ACHN (cell line): ENCODE measurements at places on chromosomes 3 and 15.
A peak's percentile ranks its signal among the peaks of the same experiment; 100 is the strongest.

GRCh38 chr15:81292523-81293001 lies 31.4 kb downstream of the STARD5 start:
- no peak for DNase-seq

DNA sequence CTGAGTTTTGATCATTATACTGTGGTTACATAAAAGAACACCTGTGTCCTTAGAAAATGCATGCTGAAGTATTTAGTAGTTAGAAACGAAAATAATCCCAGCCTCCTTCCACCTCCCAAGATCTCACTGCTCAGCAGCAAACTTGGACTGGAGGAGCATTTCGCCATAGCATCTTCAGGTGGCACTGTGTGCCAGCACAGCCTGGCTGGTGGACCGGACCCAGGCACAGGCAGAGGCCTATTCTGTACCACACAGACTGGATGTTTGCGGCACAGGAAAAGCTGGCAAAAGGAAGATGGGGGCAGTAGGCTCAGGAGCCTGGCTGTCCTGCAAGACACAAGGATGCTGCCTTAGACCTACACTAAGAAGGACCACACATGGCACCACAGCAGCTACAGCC lies 10.2 kb downstream of the STIMATE start:
- no peak for DNase-seq

DNA sequence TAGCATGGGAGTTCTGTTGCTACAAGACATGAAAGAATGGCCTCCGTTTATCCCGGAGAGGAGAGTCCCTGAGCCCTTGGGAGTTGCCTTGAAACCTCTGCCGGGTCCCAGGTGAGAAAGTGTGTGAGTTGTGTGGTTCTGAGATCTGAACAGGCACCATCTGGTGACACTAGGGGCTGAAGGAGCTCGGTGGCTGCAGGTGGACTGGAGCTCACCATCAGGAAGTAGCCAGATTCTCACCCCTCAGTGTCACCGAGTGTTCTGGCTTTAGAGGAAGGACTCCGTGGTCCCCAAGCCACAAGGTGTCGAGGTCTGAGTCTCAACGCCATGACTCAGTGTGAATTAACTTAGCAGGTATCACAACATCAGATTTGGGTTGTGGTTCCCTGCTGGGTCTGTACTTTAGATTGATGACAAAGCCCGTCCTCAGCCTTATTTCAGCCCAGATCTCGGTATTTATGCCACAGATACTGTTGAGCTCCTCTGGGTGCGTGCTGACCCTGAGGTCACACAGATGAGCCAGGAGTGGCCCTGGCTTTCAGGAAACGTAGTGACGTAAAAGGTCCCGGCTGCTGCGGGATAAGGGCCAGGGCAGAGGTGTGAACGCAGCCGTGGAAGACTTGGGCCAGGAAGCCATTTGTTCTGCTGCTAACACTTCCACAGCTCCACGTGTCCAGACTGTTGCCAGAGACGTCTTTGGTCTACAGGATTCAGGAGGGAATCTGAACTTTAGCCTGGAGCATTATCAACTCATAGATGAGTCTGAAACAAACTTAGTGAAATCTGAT lies 54.4 kb downstream of the PGPEP1L start:
- no peak for DNase-seq

DNA sequence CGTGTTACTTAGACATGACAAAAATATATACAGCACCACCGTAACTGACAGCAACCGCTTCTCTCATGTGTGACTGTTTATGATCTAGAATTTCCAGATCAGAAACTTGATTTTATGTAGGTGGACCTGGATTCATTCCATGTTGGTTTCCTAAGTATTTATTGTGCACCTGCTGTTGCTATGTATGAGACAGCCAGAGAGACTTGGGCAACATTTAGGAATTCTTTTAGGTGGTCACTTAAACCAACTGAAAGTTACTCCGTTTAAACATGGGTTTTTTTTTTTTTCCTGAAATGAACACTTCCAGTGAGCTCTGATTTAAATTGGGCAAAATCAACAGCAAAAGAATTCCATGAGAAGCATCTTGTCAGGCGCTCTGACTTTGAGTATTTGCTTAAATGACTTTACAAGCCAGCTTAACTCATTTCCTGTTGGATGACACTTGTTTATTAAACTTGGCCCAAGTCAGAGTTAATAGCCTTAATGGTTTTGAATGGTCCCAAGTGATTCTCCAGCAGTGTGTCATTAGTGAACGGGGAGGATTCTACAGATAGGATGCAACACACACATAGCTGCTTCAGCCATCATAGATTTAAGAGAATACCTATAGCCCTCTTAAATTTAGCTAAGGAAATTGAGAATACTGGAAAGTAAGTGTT lies 31.8 kb downstream of the MITF start:
- DNase-seq: peak; percentile 43

GRCh38 chr15:38482572-38482971 lies 28.6 kb downstream of the FAM98B start:
- DNase-seq: no peak

GRCh38 chr15:48177383-48177765 lies 721 bp downstream of the MYEF2 start:
- peak; percentile 65 for DNase-seq

- no peak for DNase-seq
Observed at GRCh38 chr15:74272812-74273211, 36.7 kb downstream of the CCDC33 start.

DNA sequence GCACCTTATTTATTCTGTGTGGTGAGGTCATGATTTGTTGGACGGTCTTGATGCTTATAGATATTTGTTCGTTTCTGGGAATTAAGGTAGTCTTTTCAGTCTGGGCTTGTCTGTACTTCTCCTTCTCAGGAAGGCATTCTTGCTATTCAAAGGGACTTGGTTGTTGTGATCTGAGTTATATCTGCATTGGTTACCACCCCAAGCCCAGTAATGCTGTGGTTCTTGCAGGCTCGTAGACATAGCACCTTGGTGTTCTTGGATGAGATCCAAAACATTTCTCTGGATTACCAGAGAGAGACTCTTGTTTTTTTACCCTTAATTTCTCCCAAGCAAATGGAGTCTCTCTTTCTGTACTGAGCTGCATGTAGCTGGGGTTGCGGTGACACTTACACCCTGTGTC lies 128.0 kb upstream of the CBLB start:
- no peak for DNase-seq

GRCh38 chr3:116553355-116553754 lies 108.1 kb upstream of the LSAMP start:
- DNase-seq: no peak

DNA sequence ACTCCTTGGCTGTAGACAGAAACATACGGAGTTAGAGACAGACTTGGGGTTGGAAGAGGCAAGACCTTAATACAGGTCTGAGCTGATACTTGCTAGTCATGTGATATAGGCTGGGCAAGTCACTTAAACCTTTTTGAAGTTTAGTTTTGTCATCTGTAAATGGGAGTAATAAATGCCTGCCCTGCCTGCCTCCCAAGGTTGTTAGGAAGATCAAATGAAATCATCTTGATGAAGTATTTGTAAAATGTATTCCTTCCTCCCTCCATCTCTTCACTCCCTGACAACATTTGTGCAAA lies 2.9 kb downstream of the PXK start:
- DNase-seq: no peak

GRCh38 chr3:146154316-146154715 lies 6.7 kb downstream of the PLOD2 start:
- no peak for DNase-seq

GRCh38 chr3:162774613-162775100 lies 1278.0 kb downstream of the OTOL1 start:
- DNase-seq: no peak

DNA sequence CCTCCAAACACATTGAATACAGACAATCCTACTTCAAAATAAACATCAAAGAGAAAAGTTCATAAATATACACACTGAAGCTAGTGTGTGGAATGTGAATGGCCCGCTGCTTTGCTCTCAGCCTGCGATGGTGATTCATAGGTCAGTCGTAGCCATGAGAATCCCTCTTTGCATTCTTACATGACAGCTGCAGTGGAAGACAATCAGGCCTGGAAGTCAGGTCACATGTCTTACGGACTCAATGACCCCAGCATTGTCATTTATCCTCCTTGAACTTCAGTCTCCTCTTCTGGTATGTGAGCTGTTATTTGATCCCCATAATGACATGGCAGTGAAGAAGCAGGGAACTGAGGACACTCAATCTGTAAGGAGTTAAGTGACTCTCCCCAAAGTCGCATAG lies 217.8 kb upstream of the EOMES start:
- no peak for DNase-seq

DNA sequence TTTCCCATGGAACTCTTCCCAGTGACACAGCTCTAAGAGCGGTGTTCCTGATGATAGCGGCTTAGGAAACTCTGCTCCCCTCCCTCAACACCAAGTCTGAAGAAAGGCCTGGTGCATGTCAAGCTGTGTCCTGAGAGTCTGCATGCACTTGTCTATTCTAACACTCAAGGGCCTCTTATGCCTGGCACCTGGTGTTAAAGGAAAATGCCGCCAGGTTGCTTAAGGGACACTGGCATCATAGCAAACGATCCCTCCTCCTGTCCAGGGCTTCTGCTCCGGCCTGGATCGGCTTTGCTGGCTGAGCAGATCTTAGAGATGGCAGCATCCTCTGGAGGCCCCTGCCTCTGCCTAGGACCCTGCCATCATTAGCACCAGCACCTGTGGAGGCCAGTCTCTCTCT lies 121.7 kb downstream of the MEGF11 start:
- DNase-seq: no peak

DNA sequence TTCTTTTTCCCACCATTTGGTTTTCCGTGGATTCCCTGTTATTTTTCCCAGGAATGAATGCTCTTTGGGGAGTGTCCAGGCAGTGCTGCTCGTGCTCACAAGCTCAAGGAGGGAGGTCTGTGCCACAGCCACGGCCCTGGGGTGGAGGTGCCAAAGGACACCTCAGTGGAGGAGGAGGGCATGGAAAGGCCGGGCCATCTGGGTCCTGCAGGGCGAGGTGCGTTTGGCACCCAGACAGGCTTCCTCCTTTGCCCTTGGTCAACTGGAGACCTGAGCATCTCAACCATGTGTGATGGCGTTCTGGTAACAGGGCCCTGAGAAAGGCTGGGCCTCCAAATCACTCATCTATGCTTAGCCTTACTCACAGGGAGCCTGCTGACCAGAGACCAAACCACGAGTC lies 25.4 kb downstream of the KY start:
- DNase-seq: no peak

- peak; percentile 82 for DNase-seq
Observed at GRCh38 chr3:120093119-120093910, 932 bp downstream of the GSK3B start.

- no peak for DNase-seq
Observed at GRCh38 chr3:186121278-186121677, 12.4 kb upstream of the ETV5 start.

DNA sequence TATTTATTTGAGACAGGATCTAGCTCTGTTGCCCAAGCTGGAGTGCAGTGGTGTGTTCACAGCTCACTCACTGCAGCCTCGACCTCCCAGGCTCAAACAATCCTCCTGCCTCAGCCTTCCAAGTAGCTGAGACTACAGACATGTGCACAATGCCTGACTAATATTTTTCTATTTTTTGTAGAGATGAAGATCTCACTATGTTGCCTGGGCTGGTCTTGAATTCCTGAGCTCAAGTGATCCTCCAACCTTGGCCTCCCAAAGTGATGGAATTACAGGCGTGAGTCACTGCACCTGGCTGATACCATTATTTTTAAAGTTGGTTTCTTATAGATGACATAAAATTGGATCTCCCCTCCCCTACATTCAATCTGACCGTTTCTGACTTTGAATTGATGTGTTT lies 139.5 kb upstream of the RGMA start:
- no peak for DNase-seq

- peak; percentile 28 for DNase-seq
Observed at GRCh38 chr3:109224333-109224732, 87.8 kb downstream of the C3orf85 start.

DNA sequence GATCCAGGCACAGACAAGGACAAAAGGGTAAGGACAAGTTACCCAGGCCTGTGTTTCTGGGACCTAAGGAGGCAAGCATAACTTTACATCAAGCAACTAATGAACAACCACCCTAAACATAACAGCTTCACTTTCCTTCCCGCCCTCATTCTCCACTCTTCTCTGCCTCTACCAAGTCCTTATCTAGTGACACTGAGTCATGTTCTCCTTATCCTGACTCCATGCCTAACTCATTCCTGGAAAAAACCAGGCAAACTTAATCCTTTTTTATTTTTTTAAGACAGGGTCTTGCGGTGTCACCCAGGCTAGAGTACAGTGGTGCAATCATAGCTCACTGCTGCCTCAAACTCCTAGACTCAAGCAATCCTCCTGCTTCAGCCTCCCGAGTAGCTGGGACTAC lies 44.5 kb downstream of the TMEM44 start:
- DNase-seq: no peak

DNA sequence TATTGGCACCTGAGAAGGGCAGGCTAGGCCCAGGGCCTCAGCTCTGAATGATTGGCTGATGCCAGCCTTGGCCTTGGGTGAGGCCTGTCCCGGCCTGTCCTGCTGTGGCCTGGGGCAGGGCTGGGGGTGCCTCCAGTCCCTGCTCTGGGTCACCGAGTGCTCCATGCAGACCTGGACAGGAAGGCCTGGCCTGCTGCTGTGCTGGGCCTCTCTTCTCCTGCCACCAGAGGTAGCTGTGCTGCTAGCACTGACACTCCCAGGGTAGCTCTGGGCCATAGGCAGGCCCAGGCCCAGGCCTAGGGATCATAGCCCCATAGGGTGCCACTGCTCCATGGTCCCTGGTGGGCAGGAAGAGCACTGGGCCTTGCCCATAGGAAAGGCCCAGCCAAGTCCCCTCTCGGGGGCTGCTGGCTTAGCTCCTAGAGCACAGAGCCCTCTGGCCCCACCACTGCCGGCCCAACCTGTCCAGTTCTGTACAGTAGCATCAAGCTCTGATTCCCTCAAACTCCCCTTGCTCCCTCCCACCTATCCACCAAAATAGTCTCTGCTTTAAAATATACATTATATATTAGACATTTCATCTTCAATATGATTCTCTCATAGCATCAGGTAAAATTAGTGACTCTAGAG lies 18.2 kb downstream of the ABTB1 start:
- peak; percentile 56 for DNase-seq

GRCh38 chr3:164186095-164186494 lies 892.2 kb downstream of the SI start:
- DNase-seq: no peak

DNA sequence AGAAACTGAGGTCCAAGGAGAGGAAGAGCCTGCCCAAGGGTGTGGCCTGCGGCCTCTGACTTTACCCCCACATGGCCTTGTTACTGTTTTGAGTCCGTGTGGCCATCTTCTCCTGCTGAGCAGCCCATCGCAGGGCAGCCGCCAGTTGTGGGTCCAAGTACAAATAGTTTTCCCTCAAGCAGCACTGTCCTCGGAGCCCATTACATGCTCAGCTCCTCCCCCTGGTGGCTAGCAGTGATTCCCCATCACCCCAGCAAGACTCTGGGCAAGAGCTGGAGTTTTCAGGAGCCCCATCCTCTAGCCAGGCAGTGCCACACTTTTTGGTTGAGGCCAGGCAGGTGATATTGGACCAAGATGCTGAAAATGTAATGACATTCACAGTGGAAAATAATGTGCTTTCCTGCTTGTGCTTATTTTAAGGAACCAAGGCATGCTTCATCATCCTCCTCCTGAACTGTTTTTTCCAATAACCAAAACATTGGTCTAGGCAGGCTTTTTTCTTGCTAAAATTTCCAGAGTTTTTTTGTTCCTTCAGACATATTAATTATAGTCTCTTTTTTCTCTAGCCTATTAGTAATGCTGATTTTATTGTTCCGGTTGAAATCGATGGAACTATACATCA lies 23.2 kb upstream of the VILL start:
- peak; percentile 67 for DNase-seq

GRCh38 chr3:50642382-50642781 lies 25.4 kb downstream of the MAPKAPK3 start:
- DNase-seq: no peak

GRCh38 chr3:46412786-46413298 lies 5.8 kb downstream of the CCRL2 start:
- DNase-seq: no peak

GRCh38 chr3:44110648-44111047 lies 131.0 kb upstream of the TOPAZ1 start:
- DNase-seq: no peak
